K562 (cell line): ENCODE measurements at places on chromosomes 1 and 21.
A peak's percentile ranks its signal among the peaks of the same experiment; 100 is the strongest.

- no peak for DNase-seq
Measured at GRCh38 chr1:241652012-241652411, at the start of gene WDR64. Gene WDR64, plus strand, starts transcription at chr1:241652281. Its CDS starts 204 bp downstream, at chr1:241652485.

DNA sequence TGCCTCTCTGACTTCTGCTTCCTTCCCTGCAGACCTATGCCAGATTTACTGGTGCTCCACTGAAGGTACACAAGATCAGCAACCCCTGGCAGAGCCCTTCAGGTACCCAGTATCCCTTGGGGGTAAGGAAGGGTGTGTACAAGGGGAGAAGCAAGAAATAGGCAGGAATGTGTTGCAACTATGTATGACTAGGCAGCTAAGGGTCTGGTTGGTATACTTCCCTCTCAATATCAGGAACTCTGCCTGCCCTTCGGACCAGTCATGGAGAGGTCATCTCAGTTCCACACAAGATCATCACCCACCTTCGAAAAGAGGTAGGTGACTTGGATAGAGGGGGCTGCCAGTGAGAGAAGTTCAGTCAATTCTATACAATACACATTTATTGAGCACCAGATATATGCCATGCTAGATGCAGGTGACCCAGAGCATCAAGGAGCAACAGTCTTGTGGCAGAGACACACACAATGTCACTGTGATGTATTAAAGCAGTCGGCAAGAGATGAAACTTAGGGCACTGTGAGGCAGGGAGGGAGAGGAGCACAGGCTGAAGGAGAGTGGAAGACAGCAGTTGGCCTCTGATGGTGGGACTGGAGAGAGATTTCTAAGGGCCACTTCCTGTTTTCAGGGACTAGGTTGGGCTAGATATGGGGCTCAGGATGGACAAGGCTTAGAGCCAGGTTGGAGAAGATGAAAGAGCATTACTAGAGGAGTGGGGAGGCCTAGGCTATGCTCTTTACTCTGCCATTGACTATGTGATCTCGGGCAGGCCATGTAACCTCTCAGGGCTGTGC is 2.0 kb downstream of the MTX1 start:
- DNase-seq: peak; percentile 1

DNA sequence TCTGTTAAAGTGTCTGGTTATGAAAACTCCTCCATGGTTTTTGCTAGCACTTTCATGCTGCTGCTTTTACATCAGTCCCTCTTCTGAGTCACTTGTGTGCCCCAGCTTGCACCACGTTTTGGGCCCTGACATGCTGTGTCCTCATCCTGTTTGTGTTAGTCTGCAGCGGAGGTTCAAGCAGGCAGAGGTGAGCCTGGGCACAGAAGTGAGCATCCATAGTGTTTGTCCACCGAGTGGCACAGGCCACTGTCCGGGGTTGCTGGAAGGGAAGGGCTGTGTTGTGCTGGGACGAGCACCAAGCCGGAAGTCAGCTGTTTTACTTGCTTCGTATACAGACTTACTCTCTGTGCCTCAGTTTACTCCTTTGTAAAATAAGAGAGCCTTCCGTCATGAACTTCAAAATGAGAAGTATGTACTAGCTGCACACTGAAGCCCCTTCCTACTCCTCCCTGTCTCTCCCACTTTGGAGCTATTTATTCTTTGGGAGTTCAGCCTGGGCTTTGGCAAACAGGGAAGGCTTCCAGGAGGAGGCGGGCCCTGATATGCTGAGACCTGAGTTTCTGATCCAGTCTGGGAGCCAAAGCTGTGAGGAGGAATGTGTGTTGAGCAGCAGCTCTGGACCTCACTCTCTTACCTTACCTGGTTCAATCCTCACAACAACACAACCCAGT is 10.7 kb upstream of the LAPTM5 start:
- peak; percentile 56 for DNase-seq

DNA sequence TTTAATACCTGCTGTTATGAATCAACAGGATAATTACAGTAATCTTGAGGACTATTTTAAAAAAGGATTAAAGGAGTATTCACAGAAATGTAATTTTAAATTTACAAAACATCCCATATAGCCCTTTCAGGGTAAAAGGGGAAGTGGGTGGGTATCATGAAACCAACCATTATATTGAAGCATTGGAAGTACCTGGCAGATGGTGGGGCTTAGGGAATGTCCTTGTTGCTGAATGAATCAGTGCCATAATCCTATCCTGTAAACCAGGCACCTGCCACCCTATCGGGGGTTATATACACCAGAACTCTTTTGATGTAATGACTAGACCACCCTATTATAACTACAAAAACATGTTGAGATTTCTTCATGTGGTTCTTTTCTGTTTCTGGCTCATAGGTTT is 30.4 kb downstream of the CDC14A start:
- DNase-seq: no peak

DNA sequence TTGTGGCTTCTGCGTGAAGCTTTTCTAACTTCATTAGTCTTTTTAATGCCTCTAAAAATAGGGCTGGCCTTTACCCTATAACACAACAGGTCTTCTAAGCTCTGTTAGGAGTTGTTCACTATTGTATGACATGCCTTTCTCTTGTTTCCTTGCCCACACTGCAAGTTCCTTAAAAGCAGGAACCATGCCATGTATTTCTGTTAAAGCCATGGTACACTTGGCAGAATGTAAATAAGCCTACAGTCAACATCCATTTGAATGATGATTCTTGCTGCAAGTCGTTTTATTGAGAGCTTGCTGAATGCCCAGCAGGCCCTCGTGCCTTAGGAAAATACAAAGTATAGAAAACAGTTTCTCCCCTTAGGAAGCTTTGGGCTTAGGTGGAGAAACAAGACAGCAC is 214.6 kb downstream of the DUSP10 start:
- DNase-seq: no peak

- DNase-seq: no peak
Measured at GRCh38 chr1:29786791-29787732, 550.7 kb downstream of the PTPRU start.

- peak; percentile 78 for DNase-seq
Measured at GRCh38 chr1:152440635-152441471, 26.8 kb upstream of the CRNN start.

DNA sequence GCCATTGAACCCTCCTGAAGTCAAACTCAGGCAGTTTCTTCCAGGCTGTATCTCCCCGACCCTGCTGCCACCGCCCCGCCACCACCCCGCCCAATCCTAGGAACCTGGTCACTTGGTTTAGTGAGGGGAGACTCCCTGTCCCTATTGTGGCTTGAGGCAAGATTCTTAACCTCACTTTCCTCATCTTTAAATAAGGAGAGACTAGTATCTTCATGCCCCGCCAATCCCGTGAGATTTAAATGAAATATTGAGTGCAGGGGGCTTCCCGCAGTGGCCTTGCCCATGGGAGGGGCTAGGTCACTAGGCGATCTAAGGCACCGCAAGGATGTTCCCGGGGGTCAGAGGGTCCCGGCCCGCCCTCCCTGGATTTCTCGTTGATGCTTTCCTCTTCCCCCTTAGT is 998 bp downstream of the KDF1 start:
- DNase-seq: no peak

DNA sequence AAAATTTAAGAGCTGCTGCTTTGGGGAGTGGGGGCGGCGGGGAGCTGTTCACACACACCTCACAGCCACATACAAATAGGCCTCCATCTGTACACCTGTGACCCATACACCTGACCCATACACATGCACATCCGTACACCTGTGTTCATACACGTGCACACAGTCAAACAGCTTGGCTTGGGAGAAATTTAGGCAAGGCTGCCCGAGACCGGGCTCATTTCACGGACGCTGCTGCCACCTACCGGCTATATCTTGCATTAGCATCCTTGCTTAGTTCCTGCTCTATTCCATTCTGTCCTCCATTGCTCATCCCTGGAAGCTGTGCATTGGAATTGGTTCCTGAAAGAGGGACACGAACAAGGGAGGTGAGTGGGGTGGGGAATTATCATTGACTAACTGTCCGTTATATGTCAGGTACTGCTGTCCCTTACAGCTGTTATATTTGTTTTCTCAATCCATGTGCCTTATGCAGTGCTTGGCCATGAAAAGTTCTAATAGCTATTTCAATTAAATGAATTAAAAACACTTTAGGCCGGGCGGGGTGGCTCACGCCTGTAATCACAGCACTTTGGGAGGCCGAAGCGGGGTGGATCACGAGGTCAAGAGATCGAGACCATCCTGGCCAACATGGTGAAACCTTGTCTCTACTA is 37.1 kb upstream of the EPB41 start:
- peak; percentile 81 for DNase-seq

DNA sequence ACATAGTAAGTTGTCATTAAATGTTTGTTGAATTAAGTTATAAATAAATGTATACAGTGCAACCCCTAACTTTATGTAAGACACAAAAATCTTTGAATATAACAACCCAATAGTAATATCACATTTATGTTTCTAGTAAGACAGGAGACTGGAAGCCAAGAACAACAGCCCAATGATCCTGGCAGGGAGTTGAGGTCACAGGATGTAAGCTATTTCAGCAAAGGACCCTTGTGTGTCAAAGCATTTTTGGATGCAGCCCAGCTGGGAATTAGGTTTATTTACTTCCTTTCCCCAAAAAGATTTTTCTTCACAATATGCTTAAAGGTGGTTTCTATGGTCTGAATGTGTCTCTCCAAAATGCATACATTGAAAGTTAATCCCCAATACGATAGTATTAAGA is 34.0 kb upstream of the ABCA4 start:
- no peak for DNase-seq

DNA sequence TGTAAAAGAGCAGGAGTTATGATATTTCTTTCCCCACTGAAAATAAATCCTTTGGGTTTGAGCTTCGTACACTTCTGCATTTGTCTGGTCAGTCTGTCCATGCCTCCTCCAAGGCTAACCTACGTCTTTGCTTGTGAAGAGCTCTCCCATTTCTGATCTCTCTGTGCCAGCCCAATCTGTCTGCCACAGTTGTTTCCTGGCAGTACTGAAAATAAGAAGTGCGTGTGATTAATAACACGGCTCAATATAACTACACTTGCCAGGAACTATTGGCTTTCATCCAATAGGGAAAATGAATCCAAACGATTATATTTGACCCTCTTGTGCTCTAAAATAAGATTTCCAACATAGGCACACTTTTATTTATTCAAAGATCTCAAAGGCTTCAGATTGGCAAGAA is 19.2 kb upstream of the COL24A1 start:
- no peak for DNase-seq

GRCh38 chr1:236907205-236907604 is 97.0 kb downstream of the MT1HL1 start:
- peak; percentile 55 for DNase-seq

DNA sequence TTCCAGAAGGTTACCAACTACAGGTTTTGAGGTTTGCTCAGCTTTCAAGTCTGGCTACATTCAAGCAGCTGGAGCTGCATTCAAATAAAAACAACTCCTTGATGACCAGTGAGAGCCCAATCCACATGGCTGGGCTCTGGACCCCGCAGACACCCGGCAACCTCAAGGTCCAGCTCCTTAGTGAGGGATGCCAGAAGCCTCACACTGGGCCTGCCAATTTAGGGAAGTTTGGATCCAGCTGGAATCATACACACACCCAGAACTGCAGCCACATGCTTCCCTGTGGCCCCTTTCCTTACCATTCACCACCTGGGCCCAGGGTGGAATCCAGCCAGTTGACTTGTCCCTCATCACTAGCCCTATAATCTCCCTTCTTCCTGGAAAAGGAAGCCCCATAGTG is 123.7 kb downstream of the UBE2U start:
- no peak for DNase-seq

DNA sequence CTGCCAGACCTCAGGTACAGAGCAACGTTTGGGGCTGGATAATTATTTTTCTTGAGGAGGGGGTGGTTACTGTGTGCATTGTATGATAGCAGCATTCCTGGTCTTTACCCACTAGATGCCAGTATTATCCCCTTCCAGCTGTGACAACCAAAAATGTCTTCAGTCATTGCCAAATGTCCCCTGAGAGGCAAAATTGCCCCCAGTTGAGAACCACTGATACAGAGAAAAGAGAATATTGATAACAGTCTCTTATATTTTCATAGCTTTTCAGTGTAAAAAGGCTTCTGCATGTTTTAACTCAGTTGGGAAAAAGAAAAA is 51.8 kb upstream of the SYT14 start:
- no peak for DNase-seq

GRCh38 chr1:118984086-118984721 is 3.9 kb downstream of the TBX15 start:
- no peak for DNase-seq

DNA sequence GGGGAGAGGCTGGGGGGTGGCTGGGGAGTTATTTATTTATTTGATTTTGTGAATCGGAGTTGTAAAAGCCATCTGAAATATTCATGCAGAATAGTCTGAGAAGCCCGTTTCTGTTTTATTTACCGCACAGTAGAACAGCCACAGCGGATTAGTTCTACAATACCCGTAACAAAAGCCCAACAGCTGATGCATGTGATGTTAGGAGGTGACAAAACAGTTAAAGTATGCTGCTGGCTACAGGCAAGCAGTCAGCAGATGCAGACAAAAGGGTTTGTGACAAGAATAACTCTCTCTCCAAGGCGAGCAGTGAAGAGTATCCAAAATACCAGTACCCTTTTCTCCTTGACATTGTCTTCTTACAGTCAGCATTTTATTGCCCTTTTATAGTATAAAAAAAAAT is 42.0 kb downstream of the PROX1 start:
- no peak for DNase-seq

GRCh38 chr1:114112775-114113174 is 40.9 kb downstream of the SYT6 start:
- no peak for DNase-seq

- peak; percentile 53 for DNase-seq
Measured at GRCh38 chr1:180482425-180483275, 19.7 kb downstream of the ACBD6 start.

DNA sequence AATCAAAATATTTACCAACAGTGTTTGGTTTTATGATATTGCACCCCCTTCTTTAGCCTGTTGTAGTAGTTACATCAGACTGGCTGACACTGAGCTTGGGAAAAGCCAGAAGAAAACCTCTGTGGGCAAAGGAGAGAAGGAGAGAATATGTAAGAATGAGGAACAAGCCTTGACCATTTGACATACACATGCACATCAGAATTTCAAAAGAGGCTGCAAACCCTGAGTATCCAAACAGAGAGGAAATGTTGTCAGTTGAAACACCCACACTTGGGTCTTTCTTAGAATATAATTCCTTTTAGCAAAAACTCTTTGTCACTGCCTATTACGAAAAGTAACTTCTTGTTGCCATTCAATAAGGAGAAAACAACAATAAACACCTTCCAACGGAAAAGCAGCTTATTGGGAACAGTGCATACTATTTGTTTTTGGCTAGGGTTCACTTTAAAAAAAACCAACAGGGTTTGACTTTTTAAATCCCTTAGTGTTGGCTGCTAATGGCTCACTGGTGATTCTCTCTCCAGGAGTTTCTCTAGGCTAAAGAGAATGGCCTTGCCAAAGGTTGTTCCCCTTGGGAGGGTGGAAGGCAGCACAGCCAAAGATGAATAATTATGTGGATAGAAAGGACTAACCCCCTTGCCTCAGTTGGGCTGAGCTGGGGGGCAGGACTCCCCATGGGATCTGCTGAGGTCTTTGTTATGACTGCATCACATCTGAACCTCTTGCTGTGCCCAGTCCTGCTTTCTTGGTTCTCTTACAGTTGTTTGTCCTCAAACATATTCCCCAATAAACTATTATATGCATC is 48.9 kb downstream of the GORAB start:
- DNase-seq: no peak
